Endothelial cell (in vitro differentiated cells): ENCODE measurements at places on chromosomes 6 and 20. TPM values are rescaled to one million over a fixed set of nuclear protein-coding genes. Genes with fewer than 3 reads are reported as not detected.

RHAG gene
- total RNA-seq: 0.46 TPM

- no peaks in the 10 kb centered on the region for H3K27me3 ChIP-seq
- H3K4me1 ChIP-seq: peaks cover 7% of the 10 kb centered on the region
- DNase-seq: no peak
Observed at GRCh38 chr6:114170958-114171387, 171.8 kb downstream of the HS3ST5 start.

DNA sequence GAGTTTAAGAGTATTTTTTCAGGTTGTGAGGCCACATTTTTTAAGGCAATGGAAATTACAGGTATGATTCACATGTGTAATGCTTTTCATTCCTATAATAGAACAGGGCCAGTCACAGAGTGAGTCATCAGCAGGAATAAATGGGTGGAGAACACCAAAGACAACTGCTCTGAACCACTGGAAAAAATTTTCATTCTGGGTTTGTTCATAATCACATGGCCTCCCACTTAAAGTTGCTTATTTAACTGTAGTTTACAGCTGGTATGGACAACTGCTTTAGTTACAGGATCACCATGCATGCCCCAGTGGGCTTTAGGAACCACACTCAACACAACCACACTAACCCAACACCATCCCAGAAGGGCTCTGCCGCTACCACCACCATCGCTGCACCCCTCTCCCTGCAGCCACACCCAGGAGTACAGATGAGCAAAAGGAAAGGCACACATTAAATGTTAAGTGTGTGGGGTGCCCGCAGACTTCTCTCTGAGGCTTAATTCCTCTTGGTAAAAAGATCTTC lies 107.0 kb upstream of the DST start:
- peaks cover 16% of the 10 kb centered on the region for H3K4me1 ChIP-seq
- H3K27me3 ChIP-seq: peaks cover 1% of the 10 kb centered on the region
- no peaks in the 10 kb centered on the region for H3K36me3 ChIP-seq
- no peak overlapping the region for H3K4me3 ChIP-seq
- peak overlapping the region; percentile 39 for H3K27ac ChIP-seq
- DNase-seq: no peak

GRCh38 chr20:47362361-47363219 lies 6.1 kb upstream of the ZMYND8 start:
- DNase-seq: no peak
- peak overlapping the region; percentile 4 for H3K27ac ChIP-seq
- peaks cover 52% of the 10 kb centered on the region for H3K4me1 ChIP-seq
- H3K27me3 ChIP-seq: peaks cover 17% of the 10 kb centered on the region
- H3K4me3 ChIP-seq: peak overlapping the region; percentile 42
